ENCODE measurements at places on chromosomes 1 and 21.

GRCh38 chr1:171113382-171113781, 22.7 kb downstream of the FMO3 start:
- DNase-seq, result no peak

DNA sequence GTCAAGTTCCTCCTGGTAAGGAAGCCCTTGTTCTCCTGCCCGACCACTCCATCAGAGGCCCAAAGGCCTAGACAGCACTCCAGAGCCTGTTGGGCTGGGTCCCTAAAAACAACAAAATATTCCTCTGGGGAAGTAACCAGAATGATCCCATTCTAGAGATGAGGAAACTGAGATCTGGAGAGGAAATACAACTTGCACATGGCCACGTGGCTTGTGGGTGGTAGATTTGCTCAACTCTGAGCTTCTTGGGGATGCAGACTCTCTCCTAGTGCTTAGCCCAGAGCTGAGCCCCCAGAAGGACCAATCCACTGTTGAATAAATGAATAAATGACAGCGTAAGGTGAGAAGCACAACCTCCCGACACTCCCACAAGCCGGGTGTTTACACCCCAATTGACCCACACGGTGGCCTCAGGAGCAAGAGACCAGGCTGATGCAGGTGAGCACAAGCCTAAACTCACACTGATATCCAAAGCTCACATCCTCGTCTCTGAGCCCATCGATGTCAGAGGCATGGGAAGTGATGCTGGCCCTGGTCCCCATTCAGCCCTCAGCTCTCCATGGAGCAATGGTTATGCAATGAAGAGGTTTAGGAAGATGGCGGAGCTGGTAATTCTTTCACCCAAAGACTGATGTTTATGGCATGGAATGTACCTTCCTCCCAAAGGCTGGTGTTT, 172.5 kb upstream of the EDN2 start:
- no peak for DNase-seq

DNA sequence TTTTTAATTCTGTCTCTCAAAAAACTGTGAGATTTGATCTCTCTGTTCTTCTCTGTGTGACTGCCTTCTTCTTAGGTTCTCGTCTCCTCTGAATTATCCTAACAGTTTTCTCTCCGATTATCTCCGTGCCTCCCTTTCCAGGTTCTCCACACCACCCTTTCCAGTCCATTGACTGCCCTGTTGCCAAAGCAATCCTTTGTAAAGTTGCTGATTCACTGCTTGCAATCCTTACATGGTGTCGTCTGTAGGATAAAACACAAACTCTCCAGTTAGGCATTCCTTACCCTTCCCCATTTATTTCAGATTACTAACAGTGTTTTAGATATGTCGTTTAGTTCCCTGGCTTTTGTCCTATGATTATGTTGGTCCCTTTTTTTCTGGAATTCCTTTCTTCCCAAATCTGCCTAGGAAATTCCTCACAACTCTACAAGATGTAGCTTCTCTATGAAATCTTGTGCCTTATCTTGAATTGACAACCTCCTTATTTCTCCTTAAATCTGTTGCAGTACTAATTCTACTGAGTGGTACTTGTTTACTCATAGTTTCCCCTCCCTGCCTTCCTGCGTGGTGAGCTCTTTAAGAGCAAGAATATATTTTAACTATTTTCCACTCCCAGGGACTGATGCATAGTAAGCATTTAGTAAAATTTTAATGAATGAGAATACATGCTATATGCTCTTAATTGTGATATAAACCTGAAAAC, 22.3 kb downstream of the RCOR3 start:
- no peak for DNase-seq

- DNase-seq, result no peak
Observed at GRCh38 chr21:14684071-14684470, 138.0 kb upstream of the SAMSN1 start.

- no peak for DNase-seq
Observed at GRCh38 chr1:18284805-18285537, 177.4 kb downstream of the IGSF21 start.

GRCh38 chr1:34946211-34946610, 16.8 kb upstream of the DLGAP3 start:
- DNase-seq, result no peak

DNA sequence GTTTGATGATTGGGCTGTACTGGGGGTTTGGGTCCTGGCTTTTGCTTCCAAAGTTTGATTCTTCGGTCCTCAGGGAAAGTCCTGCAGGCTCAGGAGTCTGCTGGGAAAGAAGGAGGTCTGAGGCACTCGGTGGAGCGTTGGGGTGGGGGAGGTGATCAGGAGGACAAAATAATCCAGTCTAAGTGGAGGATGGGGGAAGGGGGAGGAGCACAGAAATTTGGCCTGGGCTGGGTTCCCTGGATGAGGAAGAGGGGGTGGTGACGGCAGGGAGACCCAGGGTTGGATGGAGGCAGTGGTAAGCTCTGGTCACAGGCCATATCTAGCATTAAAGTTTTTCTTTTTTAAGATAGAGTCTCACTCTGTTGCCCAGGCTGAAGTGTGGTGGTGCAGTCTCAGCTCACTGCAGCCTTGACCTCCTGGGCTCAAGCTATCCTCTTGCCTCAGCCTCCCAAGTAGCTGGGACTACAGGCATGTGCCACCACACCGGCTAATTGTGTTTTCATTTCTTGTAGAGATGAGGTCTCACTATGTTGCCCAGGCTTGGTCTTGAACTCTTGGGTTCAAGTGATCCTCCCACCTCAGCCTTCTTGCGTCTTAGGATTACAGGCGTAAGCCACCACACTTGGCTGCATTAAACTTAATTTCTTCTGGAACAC, 6.8 kb downstream of the SH2D2A start:
- DNase-seq, result no peak

GRCh38 chr1:11872545-11872944, 13.8 kb upstream of the NPPB start:
- no peak for DNase-seq

- DNase-seq, result no peak
Observed at GRCh38 chr1:165235777-165236291, 120.7 kb downstream of the LMX1A start.

DNA sequence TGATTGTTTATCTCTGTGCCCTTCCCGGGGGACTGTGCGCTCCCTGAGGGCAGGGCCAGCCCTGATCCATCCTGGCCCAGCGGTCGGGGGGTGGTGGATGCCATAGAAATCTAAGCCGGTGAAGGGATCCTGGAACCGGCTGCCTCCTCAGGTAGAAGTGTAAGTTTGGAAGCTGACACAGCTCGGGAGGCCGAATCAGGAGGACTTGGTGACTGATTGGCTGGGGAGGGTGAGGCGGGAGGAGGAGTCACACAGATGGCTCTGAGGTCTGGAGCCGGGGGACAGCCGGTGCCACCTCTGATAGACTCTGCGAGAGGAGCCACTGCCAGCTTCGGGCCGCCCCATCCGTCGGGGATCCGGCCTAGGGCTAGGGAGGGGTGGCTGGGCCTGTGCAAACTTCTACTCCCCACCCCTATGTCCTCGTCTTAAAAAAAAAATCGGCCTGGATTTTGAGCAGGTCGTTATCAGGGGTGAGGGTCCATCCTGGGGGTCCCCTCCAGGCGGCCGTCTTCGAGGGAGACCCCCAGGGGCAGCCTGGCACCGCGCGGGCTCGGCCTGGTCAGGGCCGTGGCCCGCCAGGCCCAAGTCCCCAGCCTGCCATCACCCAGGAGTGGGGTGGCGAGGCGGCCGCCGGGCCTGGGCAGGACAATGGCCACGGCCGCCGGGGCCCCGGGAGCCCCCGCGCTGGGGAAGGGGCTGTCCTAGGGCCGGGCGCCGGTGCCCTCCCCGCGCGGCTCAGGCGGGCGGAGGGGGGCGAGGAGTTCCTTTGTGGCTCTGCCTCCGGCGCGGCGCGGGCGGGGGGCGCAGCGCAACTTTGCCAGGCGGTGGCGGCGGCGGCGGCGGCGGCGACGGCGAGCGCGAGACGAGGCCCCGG, 708 bp upstream of the ZNF362 start:
- peak; percentile 77 for DNase-seq

- no peak for DNase-seq
Observed at GRCh38 chr1:206439205-206439604, 31.1 kb upstream of the IKBKE start.

GRCh38 chr1:180927348-180927747, 14.7 kb downstream of the KIAA1614 start:
- DNase-seq, result no peak

GRCh38 chr21:38244407-38244787, 12.4 kb upstream of the KCNJ15 start:
- DNase-seq, result no peak

GRCh38 chr1:88060112-88060673, 623.9 kb upstream of the PKN2 start:
- no peak for DNase-seq

- DNase-seq, result no peak
Observed at GRCh38 chr1:19306941-19307340, 5.0 kb downstream of the AKR7A2 start.

DNA sequence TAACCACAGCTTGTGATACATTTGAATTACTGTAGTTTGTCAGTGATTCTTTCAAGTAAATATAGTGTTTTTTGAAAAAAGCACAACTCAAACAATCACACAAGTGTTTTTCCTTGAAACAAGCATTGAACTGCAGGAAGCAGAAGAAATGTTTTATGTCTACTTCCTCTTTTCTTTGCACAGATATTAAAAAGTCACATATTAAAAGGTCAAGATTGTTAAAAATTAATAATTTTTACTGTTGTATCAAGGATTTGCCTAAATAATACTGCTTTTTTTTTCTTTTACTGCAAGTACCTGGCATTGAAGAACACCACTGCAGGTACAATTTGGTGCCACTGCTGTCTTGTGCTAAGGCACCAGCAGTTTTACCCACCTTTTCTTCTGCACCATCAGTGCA, 214.2 kb upstream of the C1orf105 start:
- no peak for DNase-seq

All from Karpas-422 (cell line).